ENCODE measurements at places on chromosomes 4 and X.

- no peak for DNase-seq
Measured at GRCh38 chr4:138869165-138869564, 146.4 kb upstream of the NOCT start.

DNA sequence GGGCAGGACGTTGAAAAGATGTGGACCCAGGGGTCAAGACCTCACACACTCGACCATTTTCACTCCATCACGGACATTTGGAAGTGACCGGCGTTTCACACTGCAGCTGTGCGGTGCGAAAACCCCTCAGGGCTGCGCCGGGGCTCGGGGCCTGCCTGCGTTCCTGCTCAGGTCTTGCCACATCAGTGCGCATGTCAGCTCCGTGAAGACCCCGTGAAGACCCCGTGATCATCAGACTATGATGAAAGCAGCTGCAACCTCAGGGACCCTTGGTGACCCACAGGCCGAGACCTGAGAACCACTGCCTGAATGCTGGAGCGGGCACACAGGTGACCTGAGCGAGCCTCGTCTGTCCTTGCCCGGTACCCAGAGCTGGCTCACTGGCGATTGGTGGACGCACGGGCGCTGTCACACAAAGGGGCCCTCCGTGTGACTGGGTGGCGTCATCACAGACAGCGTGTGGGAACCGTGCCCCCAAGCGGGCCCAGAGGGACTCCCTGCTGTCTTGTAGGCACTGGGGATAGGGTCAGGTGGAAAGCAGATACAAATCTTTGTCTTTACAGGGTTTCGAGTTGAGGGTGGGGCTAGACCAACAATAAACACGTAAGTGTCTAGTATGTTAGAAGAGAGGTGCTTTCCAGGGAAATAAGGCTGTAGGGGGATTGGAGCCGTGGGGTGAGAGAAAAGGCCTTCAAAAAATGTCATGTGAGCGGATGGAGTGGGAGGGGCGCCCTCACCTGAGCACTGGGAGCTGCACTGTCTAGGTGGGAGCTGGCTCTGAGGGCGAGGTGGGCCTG lies 12.7 kb downstream of the MSANTD1 start:
- DNase-seq, result no peak

DNA sequence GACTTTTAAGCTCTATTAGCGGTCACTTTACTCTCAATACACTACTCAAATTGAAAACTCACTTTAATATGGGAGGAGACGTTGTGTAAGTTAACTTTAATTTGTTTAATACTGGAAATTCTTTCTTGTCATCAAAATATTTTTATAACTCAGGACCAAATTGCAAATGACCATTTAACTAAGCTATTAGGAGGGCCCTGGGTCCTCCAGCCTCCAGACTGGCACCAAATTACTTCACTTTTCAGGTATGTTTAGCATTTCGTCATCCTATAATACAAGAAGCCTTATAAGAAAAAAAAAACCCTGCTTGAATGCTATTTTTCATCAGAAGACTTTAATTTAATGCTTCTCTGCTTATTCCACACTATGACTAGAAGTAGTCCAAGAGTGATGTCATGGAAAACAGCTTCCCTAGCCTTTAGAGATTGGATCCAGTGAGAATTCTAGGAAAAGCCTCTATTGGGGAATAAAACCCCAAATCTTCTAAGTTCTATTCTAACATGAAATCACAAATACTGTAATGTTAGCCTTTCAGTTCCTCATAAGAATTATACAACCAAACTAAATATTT lies 6.6 kb downstream of the KLHL15 start:
- DNase-seq, result no peak

- no peak for DNase-seq
Measured at GRCh38 chr4:62135565-62136156, 935.5 kb downstream of the ADGRL3 start.

- DNase-seq, result no peak
Measured at GRCh38 chr4:114225436-114225835, 246.0 kb upstream of the ARSJ start.

GRCh38 chrX:15973299-15973698 lies 118.7 kb upstream of the AP1S2 start:
- no peak for DNase-seq

- DNase-seq, result no peak
Measured at GRCh38 chrX:53337101-53337500, 55.7 kb upstream of the IQSEC2 start.

DNA sequence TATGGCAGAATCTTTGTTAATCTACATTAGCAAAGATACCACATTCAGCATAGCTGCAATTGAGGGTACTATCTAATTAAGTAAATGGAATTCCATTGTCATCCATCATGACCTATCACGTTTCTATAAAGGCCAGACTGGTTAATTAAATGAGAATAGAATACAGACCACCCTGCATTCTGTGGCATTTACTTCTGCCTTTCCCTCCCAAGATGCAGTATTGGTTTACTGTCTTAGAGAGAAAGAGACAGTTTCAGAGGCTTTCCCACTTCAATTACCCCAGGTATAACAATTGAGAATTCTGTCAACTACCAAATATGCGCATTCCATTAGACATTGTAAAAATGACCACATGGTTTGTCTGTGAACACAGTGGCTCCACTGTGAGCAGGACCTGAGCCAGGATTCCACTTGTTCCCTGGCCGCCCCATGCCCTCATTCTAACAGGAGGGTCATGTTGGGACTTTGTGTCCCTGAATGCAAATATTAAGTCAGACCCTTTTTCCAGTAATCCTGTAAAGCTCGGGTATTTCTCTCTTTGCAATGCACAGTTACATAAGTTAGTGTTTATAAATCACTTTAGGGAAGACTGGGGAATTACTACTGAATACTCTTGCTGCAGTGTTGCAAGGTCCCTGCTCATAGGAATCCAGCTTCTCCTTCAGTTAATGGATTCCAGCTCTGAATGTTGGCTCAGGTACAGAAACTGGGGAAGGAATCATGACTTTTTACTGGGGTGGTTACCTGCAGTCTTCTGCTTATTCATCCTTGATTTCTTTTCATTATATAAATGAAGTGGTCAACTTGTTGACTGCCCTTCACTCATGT lies 261.0 kb downstream of the PDGFC start:
- no peak for DNase-seq

- no peak for DNase-seq
Measured at GRCh38 chrX:129785160-129785947, 5.6 kb downstream of the SASH3 start.

GRCh38 chr4:152535360-152535902 lies 461 bp downstream of the FBXW7 start:
- DNase-seq, result peak; percentile 18

DNA sequence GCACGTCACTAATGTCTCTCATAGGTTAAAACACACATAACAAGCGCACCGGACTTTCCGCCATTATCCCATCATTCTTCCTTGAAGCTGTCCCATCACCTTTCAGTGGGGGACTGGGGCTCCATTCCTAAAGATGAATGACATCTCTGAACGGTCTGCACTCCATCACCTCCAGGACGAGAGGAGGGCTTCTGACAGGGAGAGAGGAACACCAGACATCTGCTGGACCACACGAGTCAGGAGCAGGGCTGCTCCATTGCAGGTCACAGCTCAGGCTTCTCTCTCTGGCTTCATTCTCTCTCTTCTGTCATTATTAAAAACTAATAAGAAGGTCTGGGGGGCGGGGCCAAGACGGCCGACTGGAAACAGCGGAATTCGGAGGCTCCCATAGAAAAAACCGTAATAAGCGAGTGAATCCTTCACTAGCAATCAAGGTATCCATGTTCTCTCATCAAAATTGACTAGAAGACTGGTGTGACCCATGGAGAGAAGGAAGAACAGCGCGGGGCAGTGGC lies 289.8 kb downstream of the LDB2 start:
- DNase-seq, result no peak

DNA sequence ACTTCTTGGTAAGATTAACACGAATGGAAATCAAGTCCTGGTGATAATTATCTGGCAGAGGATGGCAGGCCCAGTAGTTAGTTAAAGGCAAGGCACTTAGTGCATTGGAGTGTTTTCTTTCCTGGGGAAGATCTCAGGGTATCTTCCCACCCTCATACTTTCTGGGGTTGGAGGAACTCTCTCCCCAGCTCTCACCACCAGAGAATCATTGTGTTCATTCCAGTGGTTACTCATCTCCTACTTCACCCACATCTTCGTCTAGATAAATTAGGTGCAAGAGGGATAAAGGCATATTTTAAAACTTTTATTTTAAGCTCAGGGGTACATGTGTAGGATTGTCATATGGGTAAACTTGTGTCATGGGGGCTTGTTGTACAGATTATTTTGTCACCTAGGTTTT lies 67.5 kb upstream of the SH3RF1 start:
- no peak for DNase-seq

DNA sequence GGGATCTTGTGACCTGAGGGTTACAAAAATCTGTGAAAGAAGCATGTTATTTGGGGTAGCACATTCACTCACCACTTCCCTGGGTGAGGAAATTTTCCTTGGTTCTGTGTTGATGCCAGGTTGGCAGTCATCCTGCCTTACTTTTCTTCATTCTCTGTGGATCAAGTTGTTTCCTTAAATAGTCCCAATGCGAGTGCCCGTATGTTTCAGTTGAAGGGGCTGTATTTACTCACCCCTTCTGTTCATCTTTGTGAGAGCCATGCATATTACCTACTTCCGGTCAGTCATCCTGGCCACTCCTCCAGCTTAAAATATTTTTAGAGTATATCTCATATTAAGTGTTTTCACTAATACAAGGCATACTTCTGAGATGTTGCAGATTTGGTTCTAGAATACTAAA lies 2.6 kb upstream of the UGT2B7 start:
- DNase-seq, result no peak

GRCh38 chr4:149884046-149884445 lies 68.4 kb upstream of the IQCM start:
- DNase-seq, result no peak

DNA sequence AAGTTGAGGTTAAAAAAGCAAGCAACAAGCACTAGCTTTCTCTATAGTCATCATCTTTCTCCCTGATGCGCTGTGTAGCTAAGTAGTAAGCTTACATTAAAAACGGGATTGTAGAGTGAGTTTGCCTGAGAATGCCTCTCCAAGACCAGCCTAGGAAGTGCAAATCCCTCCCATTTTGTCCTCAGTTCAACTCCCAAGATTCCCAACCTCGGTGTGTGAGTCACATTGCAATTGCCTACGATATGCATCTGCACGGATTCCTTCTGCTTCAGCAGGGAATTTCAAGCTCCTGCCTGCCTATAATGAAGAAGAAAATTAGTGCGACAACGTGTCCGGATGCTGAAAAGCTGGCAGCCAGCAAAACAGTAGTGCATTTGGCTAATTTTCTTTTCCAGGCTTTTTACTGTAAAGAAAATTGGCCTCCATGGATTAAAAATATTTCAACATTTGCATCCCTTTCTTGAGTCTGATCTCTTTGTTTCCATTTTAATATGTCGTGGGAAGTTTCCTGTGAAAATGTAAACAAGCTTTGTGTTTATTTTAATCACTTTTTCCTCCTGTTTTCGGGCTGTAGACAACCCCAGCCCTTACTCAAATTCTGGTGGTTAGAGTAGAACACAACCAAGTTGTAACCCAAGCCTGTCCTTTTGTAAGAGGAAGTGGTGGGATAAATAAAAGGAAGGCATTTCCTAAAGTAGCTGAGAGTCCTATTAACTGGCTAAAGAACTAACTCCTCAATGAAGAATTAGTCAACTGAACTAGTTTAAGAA lies 58.4 kb upstream of the TET2 start:
- DNase-seq, result no peak

DNA sequence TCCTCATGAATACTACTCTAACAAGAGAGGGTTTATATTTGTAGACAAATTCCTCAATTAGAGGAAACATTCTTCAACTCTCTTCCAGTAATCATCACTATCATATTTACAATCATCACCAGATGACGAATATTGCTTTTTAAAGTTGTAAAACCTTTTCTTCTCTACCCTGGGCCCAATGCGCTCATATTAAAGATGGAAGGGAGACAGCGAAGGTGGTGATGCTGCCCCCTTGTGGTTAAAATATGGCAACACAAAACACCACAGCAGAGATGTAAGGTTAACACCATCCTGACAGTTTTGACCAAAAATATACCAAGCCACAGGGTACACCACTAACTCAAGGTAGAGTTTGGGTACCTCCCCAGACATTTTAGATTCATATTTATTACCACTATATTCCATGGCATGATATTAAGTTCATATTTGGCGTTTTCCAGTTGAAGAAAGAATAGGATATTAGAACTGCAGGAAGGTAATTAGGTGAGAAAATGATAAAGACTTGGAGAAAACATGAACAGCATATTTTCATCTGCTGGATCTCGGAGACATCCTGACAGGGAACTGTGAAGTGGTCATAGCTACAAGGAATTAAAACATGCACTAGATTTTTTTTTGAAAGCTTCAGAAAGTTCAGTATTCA lies 72.8 kb downstream of the SLC9A7 start:
- peak; percentile 27 for DNase-seq

- DNase-seq, result no peak
Measured at GRCh38 chr4:88599714-88600113, 7.4 kb downstream of the HERC3 start.

- DNase-seq, result no peak
Measured at GRCh38 chr4:18616720-18617119, 595.2 kb upstream of the LCORL start.

DNA sequence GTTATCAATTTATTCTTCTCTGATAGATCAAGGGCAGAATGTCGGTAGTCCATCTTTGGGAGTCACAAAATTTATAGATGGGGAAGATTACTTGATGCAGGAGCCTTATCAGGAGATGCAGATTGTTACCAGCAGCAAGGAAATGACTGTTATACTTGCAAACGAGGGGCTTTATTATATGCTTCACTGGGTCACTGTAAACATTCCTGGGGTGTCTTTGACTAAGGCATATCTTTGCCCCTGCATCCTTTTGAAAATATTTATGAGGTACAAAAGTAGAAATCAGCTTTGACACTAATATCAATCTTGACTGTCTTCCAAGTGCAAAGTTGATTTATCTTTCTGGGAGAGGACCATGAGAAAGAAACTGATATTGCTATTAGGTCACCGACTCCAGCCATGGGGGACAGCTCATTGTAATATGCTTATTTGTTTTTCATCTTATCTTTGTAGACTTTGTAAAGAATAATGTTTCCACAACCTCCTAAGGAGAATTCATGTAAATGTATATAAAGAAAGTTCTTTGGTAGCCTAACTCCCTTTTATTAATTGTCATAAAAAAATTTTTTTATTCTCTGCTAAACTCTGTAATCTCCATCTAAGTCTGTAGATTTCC lies 177.3 kb upstream of the EMCN start:
- DNase-seq, result no peak

DNA sequence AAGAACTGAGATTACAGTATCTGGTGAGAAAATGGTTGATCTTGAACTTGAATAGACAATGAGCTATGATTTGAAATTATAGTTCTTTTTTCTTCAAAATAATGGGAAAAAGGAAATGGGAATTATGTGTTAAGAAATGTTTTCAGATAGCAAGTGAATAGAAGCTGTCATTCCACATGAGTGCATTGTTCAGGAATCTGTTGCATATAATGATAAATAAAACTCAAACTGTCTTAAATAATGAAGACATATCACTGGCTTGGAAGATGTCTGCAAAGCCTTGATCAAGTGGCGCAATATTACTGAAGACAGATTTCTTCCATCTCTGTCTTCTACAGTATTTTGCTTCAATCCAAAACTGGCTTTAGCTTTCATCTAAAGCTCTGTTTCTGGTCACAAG lies 479.3 kb upstream of the ZFP42 start:
- DNase-seq, result no peak

GRCh38 chrX:776061-776460 lies 145.5 kb downstream of the SHOX start:
- DNase-seq, result no peak

- DNase-seq, result no peak
Measured at GRCh38 chrX:56788717-56789122, 59.7 kb downstream of the NBDY start.

All from activated CD4-positive, alpha-beta T cell treated with anti-CD3 and anti-CD28 coated beads, Interleukin-2, amount 50 U/mL, for 4 hours (primary cell).